ENCODE measurements at places on chromosomes 3 and 15.
A peak's percentile ranks its signal among the peaks of the same experiment; 100 is the strongest.

DNA sequence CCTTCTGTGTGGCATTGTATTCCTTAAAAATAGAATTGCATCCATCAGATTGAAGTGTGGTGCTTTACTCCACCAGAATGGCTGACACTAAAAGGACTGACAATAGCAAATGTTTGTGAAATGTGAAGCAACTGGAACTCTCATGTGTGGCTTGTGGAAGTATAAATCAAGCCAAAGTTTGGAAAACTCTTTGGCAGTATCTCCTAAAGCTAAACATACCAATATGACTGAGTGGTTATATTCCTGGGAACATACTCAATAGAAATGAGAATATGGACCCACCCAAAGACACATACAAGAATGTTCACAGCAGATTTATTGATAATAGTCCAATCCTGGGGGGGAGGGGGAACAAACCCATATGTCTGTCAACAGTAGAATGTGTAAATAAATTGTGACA, 87.1 kb downstream of the RARB start:
- DNase-seq = no peak

GRCh38 chr3:134473868-134474546, 11.8 kb downstream of the ANAPC13 start:
- DNase-seq = peak; percentile 66

GRCh38 chr3:120864541-120864940, 43.5 kb upstream of the STXBP5L start:
- no peak for DNase-seq

- no peak for DNase-seq
Measured at GRCh38 chr3:180180795-180181194, 144.1 kb upstream of the PEX5L start.

GRCh38 chr3:8256441-8257071, 245.1 kb upstream of the LMCD1 start:
- no peak for DNase-seq

DNA sequence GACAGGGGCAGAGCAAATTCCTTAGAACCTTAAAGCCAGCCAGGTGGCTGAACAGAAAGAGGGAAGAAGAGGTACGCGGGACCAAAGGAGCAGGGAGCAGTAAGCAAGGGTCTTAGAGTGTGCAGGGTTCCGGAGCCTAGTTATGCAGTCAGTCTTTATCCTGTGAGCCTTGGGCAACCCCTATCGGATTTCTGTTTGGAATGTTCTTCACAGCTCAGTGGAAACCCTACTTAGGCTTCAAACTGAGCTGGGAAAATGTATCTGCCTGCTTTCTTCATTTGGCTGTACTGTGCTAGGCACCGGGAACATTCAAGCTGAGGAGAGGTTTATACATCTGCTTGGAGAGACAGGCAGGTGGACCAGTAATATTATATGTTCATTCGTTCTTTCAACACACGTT, 37.1 kb downstream of the PSMD6 start:
- no peak for DNase-seq

All from stimulated activated CD4-positive, alpha-beta T cell treated with anti-CD3 and anti-CD28 coated beads, Interleukin-12 subunit alpha, Interleukin-12 subunit beta, amount 100 ng/mL, for 48 hours (primary cell).